Activated CD4-positive, alpha-beta T cell treated with anti-CD3 and anti-CD28 coated beads, Interleukin-2, amount 50 U/mL, for 48 hours (primary cell): ENCODE measurements at places on chromosomes 7 and 10.

DNA sequence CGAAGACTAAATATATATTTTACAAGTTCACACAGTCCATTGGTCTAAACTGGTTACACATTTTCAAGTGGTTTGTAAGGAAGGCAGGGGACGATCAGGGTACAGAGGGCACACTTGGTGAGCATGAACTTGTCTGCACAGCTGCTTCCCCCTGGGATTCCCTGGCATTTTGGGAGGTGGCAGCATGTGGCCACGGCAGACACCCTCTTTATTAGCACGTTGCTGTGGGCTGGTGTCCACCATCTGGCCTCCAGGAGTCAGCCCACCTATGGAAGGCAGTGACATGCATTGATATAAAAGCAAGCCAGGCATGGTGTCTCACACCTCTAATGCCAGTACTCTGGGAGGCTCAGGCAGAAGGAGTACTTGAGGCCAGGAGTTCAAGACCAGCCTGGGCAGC is 350.2 kb downstream of the TYW1 start:
- DNase-seq = no peak

DNA sequence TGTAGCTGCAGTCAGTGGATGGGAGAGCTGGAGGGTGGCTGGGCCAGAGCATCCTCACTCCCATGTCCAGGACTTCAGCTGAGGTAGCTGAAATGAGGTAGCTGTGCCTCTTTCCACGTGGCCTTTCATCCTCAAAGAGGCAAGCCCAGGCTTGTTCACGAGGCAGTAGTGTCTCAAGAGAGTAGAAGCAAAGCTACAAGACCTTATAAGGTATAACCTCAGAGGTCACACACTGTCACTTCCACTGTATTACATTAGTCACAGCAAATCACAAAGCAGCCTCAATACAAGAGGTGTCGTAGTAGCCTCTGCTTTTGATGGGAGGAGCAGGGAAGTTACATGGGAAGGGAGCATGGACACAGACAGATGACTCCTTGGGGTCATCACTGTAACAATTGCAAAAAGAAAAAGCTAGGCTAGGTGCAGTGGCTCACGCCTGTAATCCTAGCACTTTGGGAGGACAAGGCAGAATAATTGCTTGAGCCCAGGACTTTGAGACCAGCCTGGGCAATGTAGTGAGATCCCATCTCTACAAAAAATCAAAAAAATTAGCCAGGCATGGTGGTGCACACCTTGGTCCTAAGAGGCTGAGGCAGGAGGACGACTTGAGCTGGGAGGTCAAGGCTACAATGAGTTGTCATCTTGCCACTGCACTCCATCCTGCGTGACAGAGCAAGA is 97.5 kb downstream of the SKIDA1 start:
- DNase-seq = no peak

DNA sequence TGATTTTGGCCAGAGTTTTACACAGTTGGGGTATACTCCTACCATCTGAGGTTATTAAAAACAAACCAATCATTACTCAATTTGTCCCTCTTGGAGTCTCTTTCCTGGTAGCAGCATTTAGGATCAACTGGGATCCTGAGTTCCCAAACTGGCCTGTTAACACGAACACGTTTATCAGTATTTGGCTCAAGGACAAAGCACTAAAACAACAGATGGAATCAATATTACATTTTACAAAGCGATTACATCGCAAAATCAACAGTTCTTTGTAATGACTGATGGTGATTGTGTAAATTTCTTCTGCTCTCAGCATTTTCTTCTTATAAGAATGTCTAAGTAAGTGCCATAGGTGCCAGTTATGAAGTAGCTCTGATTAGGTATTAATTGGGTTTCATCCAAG is 582.9 kb upstream of the ANKRD30A start:
- DNase-seq = no peak

- no peak for DNase-seq
Observed at GRCh38 chr10:74207691-74208480, 56.9 kb downstream of the ADK start.

- DNase-seq = no peak
Observed at GRCh38 chr10:122152544-122152943, 118.6 kb upstream of the BTBD16 start.

DNA sequence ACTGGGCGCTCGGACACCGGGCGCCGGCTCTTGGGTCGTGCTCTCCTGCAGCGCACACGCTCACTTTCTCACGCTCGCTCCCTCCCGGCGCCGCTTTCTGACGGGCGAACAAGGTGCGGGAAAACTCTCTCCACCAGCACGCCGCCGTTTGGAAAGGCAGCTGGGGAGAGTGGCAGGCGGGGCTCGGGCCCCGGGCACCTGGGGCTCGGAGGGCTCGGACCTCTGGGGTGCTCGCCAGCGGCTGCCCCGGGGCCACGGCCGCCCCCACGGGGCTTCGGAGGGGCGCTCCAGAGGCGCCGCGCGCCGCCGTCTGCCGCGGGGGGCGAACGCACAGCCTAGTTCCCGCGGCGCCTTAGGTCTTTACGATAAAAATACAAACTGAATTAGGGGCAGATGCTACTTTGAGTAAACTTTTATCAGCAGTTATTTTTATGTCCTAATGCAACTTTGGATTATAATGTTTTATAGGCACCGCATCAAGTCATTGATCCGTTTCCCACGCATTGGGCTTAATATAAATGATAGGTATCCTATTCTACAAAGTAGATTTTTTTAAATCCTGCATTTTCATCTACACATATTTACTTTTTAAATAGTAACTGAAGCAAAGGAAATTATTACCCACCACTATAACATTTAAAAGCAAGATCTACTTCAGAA is 535 bp upstream of the EPC1 start:
- DNase-seq = no peak

DNA sequence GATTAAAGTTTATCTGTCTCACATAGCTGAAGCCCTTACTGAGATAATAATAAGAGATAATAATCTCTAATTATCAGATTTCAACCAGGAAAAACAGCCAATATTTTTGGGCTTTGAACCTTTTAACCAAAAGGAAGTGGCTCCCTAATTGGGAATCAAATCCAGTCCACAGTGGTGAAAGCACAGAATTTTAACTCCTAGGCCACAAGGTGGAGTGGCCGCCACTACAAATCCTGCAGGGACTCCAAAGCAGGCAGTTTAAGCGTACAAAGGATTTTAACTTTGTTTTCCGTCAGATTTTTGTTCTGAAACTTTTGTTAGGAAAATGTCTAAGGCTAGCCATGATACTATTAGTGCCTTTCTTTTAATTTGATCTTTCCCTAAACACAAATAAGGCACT is 99.6 kb upstream of the CCNY start:
- DNase-seq = no peak

DNA sequence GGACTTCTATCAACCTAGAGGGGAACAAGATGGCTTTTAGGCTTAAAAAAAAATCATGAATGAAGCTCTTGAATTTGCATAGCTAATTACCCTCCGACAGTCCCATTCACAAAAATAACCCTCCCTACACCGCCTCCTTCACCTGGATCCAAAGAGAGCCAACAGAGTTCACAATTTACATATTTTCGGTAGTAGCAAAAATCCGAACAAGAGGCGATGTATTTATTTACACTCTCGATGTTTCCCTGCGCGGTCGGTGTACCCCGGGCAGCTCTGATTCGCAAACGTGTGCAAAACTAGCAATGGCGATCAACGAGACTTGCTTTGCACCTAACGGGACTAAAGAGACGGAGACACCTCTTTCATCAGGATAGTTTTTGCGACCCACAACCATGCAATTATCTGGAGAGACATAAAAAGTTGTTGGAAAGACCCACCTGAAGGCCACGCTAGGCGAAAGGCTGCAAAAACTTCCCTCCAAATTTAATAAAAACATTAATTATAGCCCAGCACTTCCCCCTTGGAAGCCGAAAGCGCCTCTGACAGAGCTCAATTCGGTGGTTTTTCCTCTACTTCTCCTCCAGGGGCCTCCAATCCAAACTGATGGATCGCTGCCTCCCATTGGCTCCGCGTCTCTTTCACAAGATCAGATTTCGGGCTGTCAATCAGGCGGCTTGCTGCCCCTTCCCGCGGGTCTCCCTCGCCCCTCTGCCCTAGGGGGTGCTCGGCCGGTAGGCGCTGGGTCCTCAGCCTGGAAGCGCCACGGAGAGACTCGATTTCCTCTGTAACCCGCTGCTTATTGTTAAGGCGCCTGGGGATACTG is at the start of gene ETV1:
TSS of gene ETV1 (minus strand) at position 541 of the 823 bp plus-strand sequence. CDS start 614 bp downstream, outside the sequence.
- peak; percentile 9 for DNase-seq

GRCh38 chr7:155980841-155981240 is 168.6 kb upstream of the SHH start:
- DNase-seq = no peak
